Fibroblast of villous mesenchyme (primary cell): ENCODE measurements at places on chromosomes 6 and 20. TPM values are rescaled to one million over a fixed set of nuclear protein-coding genes. Genes with fewer than 3 reads are reported as not detected.

DNA sequence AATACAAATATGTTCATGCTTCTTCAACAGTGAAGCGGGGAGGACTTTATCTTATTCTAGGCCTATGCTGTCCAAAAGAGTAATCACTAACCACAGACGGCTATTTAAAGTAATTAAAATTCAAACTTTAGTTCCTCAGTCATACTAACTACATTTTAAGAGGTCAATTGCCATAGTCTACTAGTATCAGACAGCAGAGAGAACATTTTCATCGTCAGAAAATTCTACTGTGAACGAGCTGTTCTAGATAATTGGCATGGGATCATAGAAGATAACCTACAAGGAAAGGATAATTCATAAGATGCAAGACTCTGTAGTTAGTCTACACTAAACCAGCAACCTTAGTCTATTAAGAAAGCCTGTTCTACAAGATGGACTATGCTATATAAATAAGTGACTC is 44.4 kb downstream of the PRKN start:
- DNase-seq = no peak

DNA sequence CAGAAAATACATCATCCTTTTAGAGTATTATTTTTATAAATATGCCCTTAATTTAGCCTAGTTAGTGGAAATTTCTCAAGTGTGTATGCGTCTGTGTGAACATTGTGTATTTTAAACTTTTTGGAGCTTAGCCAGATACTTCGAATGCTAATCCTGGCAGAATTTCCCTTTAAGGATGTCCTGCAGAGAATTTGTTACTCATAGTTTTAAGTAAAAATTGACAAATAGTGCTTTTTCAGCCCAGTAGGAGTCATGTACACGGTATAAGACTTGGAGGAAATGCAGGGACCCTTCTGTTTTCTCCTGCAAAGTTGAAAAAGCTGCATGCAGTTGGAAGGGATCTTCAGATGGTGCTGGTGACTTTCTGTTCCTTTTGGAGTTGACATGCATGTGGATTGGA is at the start of gene FHL5:
TSS of gene FHL5 (plus strand) at position 243 of the 400 bp plus-strand sequence. CDS start 40,486 bp downstream, outside the sequence.
- peak; percentile 2 for DNase-seq

DNA sequence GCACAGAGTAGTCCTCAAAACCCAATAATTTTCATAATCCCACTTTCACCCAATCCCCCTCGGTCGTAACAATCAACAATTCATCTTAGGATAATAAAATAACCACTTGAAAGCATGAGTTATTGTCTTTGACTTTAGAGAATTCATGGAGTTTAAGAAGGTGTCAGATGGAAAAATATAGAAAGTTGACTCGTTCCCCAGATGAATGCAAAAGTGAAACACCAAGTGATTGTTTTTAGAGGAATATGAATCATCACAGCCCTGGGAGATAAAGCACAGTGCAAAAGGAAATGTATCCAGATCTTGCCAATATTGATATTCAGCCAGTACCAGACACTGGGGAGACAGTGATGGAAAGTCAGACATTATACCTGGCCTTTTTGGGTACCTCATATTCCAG is 860.5 kb downstream of the DHX35 start:
- peak; percentile 30 for DNase-seq

DNA sequence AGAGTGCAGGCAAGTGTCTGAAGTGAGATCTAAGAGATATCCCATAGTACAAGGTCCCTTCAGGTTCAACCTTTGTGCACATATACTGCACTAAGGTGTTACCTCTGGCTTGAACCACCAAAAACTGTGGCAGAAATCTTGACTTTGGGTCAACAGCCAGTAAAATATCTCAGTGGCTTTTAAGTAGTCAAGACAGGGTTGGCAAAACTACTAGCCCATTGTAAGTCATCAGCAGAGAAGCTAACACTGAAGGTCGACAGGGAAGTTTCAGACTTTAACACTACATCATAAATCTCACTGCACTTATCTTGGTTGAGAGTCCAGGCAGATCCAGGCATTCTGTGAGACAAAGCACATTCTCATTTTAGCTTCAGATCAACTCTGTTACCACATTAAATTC is 1684.7 kb downstream of the HACE1 start:
- no peak for DNase-seq

Gene POPDC3
- total RNA-seq = 17.7 and 19.4 TPM in 2 replicates

DNA sequence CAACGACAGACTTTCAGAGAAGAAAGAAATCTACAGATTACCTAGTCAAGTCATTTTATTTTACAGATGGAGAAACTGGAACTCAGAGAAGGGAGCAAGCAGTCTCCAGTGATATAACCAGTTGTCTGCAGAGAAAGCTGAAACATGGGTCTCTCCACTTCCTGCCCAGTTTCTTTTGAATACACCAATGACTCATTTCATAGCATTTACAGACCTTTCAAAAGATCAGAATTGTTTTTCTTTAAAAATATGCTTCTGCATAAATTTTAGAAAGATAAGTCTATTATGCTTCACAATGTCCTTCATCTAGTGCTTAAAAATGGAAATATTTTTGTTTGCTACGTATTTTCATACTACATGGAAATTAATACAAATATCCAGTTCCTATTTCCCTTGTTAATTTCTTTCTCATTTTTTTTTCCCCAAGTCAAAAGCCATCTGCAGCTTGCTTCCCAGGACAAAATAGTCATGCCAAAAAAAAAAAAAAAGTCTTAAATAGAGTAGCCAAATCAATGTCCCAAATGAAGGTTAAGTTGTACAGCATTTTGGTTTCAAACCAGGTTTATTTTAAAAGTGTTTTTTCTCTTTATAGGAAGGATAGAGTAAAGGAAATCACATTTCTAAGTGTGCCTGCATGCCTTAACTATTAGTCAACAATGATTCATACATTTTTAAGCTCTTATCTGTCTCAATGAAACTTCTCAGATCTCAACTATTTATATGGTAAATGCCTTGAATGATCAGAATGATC is 36.9 kb downstream of the ARHGAP18 start:
- DNase-seq = peak; percentile 77

Gene SLC17A2
- total RNA-seq = not detected in 2 replicates

Gene DCDC2
- under 0.01 and 0.43 TPM in 2 replicates for total RNA-seq

DNA sequence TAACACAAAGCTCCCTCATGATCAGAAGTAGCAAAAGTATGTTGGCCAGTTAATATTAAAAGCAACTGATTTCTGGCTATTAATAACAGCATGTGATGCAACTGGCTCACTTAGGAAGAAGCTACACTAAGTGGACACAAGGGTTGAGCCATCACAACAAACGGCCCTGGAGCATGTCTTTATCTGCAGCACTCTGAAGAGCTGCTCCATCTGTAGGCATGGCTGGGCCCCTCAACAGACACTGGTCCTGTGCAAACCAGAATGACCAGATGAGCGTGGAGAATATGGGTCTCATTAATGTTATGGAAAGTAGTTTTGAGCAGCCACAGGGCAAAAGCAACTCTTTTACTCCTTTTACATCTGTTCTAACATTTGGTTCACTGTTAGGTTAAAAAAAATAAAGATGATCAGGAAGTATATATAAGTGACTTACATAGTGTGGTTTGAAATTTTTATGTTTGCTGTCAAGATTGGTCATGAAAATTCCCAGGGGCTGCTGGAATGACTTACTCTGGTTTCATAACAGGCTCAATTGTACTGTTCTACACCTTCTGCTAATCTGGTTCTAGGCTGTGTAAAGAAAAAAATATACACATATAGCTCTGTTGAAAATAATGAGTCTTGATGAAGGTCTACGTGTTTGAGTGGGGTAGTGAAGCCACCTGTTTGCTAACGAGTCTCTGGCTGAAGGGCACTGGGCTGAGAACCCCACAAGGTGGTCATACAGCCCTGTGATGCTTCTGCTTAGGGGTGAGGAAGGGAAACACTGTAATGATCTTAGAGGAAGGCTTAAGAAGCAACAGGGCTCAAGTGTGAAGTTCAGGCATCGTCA is 58.1 kb downstream of the INSM1 start:
- DNase-seq = peak; percentile 21
